ENCODE measurements at places on chromosomes 5 and 9.

DNA sequence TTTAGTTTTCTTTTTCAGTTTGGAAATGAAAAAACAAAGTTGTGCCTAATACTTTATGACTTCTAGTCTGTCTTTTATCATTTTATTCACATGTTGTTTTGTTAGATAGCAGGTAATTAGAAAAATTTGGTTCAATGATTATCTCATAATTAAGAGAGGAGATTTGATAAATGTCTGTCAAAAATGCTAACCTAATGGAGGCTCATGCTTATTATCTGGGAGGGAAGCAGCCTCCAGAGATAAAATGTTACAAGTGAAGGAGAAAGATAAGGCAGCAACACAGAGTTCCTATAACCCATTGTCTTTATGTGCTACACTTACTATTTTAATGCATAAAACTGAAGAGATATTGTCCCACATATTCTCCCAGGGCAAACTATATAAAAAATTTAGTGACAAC is 53.5 kb downstream of the SLC27A6 start:
- no peak for DNase-seq

GRCh38 chr5:11477786-11478185 is 426.5 kb downstream of the CTNND2 start:
- no peak for DNase-seq

DNA sequence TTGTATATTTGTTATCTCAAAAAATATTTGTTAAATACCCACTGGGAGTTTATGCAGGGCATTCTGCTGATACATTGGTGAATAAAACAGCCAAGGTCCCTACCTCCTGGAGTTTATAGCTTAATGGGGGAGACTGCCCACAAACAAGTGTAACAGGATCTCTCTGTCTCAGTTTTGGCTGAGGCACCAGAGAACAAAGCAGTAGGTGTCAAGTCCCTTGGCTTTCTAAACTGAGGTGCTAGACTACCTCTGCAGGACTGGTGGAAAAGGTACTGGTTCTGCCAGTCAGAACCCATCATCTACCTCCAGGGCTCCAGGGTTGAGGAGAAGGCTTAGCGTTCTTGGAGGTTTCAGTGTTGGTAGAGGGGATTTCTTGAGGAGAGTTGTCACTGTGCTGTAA is 188.4 kb upstream of the ELL2 start:
- no peak for DNase-seq

GRCh38 chr5:71932131-71932654 is 175.1 kb upstream of the MAP1B start:
- no peak for DNase-seq

- no peak for DNase-seq
These were observed 158.6 kb downstream of the GHR start for GRCh38 chr5:42581845-42582244.

DNA sequence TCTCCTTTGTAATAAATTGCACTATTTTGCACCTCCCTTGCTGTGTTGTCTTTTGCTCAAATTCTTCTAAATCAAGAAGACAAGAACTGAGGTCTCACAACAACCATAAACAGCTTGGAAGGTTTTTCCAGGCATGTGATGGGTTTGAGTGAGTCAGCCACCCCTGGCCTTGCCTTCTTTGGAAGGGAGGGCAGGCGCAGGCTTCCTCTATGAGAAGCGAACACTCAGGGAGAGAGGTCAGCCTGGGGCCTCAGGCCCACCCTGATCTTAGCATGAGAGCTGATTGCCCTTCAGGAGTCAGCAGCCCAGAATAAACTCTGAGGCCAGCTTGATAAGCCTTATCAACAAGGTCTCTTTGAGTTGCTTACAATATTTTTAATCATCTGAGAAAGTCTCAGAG is 31.6 kb downstream of the S1PR3 start:
- DNase-seq, result no peak

- DNase-seq, result peak; percentile 10
These were observed 47.8 kb downstream of the NR3C1 start for GRCh38 chr5:143355710-143356109.

GRCh38 chr5:171783051-171783450 is 2.6 kb upstream of the SMIM23 start:
- DNase-seq, result no peak

- no peak for DNase-seq
These were observed 50.7 kb downstream of the DBH start for GRCh38 chr9:133686642-133687575.

- no peak for DNase-seq
These were observed 253.0 kb downstream of the DEPDC1B start for GRCh38 chr5:60446917-60447316.

DNA sequence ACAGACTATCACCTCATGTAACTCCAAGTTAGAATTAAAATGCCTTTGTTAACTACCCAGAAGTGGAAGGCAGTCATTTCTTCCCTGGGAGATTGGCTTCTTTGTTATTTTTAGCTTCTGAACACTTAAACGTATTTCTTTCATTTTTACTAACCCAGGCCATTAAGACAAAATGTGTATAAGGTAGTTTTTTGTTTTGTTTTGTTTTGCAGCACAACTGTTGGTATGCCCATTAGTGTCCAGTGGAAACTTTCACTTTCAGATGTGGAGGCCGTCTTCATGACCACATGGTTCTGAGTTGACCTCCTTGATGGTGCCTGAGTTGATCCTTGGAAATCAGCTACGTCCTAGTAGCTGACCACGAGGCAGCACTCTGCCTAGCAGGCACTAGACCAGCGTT is 264.6 kb upstream of the ZNF608 start:
- no peak for DNase-seq

DNA sequence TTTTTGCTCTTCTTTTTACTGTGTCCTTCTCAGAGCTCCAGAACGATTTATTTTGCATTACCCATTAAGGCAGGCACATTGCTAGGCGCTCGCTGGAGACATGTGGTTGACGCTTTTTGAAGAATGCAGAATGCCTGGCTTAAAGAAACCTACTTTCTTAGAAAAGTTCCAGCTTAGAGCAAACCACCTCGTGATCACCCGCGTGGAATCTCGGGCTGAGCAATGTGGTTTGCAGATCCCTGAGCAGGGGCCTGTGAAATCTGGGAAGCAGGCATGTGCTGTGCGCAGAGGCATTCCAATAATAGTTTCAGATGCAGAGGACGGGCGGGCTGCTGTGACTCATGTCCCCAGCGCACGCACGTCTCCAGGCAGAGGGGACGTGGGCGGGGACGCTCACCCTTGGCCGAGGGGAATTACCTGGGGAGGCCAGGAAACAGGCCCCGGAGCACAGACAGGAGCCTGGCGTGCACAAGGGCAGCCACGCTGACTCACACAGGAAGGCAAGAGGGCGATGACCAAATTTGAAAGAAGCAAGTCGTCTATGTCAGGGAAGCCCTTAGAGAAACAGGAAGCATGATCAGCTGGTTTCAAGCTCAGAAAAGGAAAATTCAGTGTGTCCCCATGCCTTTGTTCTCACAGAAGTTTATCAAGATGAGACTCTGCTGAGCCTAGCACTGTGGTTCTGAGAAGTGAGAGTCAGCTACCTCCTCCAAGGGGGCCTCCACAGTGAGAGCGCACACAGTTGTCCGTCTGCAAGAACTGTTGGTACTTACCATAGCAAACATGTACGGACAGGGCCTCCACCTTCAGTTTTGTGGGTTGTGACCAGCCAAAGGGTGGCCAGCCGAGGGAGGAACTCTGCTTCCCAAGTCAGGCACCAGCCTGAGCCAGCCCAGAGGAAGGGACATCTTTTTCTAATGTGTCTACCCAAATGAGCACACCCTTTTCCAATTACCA is 218.6 kb downstream of the PIK3R1 start:
- peak; percentile 95 for DNase-seq

DNA sequence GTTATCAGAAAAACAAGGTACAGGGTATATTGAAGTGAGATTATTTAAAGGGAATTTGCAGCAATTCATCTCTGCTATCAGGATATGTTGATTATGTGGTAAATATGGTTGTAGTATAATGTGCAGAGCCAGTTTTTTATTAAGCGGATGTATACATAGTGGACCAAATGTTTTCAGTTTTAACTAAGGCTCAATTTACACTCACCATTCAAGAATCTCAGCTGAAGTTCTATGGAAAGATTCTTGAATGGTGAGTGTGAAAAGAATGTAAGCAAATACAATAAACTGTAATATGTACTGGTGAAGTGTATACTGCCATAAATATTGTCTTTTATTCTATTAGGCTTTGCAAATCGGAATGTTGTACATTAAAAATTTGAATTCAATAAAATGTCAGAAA is 895.9 kb upstream of the CDH10 start:
- no peak for DNase-seq

GRCh38 chr9:76927540-76928240 is 21.8 kb upstream of the PRUNE2 start:
- no peak for DNase-seq

GRCh38 chr5:102863058-102863457 is 108.0 kb downstream of the PAM start:
- DNase-seq, result no peak

DNA sequence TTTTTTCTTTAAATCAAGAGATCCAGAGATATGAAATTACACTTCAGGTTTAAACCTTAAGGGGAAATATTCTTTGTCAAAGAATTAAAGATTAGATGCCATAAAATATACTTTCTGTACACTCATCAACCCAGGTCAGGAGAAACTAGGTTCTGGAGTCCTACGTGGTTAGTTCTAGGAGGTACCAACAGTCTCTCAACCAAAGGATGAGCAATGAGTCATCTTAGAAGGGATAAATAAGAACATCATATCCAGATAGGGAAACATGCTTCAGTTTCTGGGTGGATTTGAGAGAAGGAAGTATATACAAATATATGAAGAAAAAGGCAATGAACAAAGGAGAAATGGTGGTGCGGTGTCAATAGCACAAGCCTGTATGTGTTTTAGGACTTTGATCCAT is 98.2 kb downstream of the CSNK1G3 start:
- no peak for DNase-seq

- peak; percentile 62 for DNase-seq
These were observed 30.2 kb downstream of the EFCAB9 start for GRCh38 chr5:172223901-172224873.

DNA sequence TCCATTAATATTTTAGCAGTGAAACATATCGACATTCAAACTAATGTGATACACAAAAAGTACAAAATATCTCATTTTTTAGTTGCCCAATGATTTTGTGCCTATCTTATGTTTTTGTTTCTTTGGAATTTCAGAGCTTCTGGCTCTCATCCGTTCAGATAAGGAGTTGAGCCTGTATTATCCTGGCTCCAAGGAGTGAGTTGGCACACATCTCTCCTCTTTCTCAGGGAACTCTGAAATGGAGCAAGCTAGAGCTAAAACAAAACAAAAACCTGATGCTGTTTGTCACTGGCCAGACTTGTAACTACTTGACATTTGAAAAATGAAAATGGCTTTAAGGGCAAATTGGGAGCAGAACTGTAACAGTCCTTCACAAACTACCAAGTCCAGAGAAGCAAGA is 131.3 kb upstream of the SLC28A3 start:
- DNase-seq, result no peak

GRCh38 chr5:157458835-157459234 is 1.2 kb upstream of the NIPAL4 start:
- no peak for DNase-seq

DNA sequence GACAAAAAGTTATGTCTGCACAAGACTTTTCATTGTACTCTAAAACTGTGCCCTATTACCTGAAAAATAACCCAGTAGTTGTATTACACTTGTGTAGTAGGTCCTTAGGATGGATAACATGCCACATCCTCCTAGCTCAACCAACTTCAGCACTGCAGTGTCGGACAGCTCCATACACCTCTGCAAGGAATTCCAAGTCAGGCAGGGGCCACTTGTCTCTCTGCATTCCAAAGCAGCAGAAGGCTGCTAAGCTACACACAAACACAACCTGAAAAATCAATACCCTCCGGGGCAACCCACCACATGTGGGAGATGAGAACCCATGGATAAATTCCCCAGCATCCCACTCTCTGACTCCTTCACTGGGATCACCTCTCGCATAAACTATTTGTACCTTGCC is 50.2 kb downstream of the MED10 start:
- no peak for DNase-seq

DNA sequence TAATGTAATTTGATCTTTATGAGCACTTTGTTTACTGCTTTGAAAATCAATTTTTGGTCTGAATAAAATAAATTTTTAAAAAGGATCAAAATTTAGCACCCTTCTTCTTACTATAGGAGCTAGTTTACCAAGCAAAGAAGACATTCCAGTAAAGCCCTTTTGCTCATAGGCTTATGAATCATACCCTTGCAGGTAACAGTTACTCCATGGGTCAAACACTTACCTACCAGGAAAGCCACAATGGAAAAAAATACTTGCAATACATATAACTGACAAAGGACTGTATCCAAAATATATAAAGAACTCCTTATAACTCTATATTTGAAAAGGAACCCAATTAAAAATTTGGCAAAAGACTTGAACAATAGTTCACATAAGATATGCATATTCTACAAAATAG is 66.6 kb downstream of the SHOC1 start:
- DNase-seq, result no peak

DNA sequence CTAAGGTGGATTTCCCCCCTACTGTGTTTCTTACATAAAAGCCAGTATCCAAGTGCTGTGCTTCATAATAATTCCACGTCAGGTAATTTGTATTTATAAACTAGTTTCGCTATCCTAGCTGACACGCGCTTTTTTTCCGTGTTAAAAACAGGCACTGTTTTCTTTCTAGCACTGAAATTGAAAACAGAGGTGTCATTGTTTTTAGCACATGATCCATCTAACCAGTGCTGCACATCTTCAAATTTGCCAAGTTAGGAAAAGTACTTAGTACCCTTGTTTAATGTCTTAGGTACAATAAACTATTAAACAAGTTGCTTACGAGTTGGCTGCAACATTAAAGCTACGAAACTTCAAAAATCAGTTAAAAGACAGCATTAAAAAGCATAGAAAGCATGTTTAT is 49.9 kb downstream of the JMY start:
- DNase-seq, result no peak

GRCh38 chr5:10734037-10734709 is 26.9 kb downstream of the DAP start:
- DNase-seq, result no peak

Measured in stimulated activated CD4-positive, alpha-beta T cell treated with anti-CD3 and anti-CD28 coated beads, Interleukin-15, amount 100 ng/mL, for 48 hours (primary cell).